ENCODE measurements at places on chromosomes 5 and 9.
A peak's percentile ranks its signal among the peaks of the same experiment; 100 is the strongest.

GRCh38 chr9:79430619-79431018, 141.1 kb upstream of the TLE4 start:
- DNase-seq: no peak

GRCh38 chr9:78236551-78236910, 656 bp downstream of the CEP78 start:
- DNase-seq: no peak

GRCh38 chr5:56202483-56202882, 30.6 kb downstream of the ANKRD55 start:
- DNase-seq: no peak

DNA sequence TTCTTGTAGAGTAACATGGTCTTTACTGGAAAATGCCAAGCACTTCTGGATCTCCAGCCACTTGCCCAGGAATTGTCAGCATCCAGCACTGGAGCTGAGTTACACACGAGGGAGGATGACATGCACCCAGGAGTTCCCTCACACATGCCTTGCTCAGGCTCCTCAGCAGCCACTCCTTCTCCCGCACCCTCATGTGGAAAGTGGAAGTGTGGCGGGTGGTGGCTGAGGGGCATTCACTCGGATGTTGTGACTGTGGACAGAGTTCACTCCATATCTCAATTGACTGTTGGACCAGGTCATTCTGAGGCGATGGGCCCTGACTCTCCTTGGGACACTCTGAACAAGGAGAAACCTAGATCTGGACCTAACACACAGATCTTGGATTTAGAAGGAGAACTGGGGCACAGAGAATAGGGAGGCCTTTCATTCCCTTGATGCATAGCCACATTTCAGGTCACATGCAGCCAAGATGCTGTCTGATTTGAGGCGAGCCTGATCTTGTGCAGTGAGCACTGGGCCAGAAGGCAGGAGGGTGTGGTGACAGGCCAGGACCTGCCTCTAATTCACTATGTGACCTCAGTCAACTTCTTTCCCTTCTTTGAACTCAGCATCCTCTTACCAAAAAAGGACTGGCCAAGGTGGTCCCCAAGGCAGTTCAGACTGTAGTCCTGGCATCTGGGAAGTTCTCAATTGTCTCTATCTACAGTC, 62.1 kb downstream of the CYSTM1 start:
- no peak for DNase-seq

DNA sequence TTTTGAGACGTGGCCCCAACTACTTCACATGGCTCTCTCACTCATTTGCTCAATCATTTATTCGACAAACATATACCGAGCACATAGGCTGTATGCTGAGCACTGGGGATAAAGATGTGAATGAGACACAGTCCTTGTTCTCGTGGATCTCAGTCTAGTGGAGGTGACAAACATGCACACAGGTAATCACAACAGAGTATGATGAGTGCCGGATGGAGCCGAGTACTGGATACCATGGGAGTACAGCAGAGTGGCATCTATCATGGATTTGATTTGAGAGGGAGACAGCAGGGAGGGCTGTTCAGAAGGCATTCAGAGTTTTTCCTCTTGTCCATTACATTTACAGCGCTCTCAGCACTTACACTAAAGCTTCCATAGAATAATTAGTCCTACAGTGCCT, 259.8 kb downstream of the SLIT3 start:
- DNase-seq: no peak

- no peak for DNase-seq
Observed at GRCh38 chr9:4021621-4022213, 278.2 kb downstream of the GLIS3 start.

GRCh38 chr9:136051837-136052471, 43.1 kb downstream of the NACC2 start:
- DNase-seq: peak; percentile 79

DNA sequence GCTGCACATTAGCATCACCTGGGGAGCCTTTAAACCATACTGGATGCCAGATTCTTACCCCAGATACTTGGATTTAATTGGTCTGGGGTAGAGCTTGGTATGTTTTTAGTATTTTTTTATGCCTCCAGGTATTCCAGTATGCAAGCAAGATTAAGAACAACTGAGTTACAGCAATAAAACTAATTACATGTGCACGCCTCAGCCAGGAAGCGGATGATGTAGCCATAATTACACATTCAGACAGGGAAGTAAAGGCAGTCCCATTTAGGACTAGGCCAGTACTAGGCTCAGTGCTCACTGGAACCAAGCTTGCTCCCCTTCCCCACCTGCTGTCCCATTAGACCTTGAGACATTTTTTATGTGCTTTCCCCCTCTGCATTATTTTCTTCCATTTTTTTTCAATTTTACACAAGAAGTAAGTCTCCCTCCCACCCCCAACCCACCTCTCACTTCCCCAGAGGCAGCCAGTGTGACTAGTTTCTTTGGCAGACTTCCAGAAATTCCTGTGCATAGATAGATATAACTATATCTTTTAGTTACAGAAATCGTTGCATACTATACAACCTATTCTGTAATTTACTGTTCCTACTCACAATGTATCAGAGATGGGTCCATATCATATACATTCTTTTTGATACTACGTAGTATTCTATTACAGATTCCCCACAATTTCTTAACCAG, 7.1 kb upstream of the GNAQ start:
- DNase-seq: no peak

DNA sequence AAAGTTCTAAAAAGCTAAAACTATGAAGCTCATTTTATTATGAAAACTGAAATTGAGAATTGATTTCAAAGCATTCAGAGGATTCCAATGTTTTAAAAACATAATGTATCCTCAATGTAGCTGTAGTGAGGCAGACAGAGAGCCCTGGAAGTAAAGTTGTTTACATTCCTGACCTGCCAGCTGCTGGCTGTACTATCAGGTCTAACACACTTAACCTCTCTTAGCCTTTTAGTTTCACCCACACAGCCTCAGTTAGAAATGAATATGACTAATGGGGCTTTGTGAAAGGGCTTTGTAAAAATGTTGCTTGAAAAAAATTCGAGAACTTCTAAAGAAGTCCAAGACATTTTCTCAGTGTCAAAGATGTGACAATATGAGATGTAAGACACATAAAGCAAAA, 122.6 kb downstream of the FBXL17 start:
- DNase-seq: no peak

- DNase-seq: no peak
Observed at GRCh38 chr5:111748304-111748763, 8.7 kb downstream of the NREP start.

- DNase-seq: peak; percentile 49
Observed at GRCh38 chr5:179906795-179907555, 722 bp downstream of the TBC1D9B start.

GRCh38 chr9:89448821-89449220, 49.1 kb downstream of the SEMA4D start:
- DNase-seq: no peak

DNA sequence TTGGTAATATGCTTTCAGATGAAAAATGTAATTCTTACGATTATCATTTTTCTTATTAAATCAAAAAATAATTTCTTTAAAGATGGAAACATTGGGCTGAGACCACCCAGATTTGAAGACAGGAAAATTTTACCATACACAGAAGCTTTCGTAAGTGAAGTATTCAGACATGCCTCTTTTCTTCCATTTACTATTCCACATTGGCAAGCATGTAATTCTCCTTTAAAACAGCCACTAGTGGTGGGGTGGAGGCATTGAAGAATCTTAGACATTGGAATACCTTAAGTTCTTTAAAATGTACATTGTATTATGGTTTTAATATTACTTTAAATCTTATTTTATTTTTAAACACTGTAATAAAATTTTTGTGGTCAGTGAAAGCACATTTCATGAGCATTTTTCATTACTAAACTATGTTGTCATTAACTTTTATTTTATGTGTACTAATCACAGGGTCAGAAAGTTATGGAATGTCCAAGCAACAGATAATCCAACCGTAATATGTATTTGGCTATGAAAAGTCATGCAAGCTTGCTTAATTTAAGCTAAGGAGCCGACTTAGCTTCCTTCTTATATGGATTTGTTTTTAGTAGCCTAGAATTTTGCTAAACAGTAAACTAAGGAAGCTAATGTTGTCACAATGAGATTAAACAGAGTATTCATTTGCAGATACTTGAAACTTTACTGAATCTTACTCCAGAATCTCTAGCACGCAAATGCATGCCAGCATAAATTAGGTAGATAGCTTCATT, 97.4 kb upstream of the ALDH1A1 start:
- DNase-seq: no peak

GRCh38 chr9:112311497-112311896, 21.9 kb downstream of the PTBP3 start:
- DNase-seq: no peak

DNA sequence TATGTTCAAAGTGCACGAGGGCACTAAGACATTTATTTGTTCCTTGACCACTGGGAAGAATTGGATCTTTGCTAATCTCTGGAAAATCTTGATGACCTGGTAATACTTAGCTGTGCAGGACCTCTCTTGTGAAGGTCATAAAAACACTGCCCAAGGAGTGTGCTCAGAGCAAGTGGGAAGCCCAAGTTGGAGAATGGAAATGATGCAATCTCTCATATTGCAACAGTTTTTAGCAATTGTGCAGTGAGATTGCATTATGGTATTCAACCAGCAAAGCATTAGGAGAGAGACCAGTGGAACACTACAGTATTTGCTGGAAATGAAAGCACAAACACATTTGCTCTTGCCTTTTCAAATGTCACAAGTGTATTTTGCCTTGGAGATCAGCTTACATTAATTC, 34.5 kb downstream of the TXNDC8 start:
- peak; percentile 77 for DNase-seq

DNA sequence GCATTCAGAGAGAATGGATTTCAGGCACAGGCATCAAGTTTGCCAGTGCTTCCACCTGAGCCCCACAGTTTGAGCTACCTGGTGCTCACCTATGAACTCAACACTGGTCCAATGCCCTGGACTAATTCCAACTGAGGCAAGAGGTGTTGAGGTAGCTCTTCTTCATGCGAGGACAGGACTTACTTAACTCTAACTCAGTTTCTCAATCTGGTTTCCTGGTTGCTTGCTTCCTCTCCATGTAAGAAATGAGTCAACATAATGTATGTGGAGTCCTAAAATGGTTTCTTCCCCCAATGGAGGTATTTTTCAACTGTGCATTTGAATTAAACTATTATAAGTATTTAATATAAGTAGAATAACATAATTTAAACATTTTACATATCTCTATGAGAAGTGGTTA, 523.6 kb upstream of the DAB2 start:
- DNase-seq: no peak

DNA sequence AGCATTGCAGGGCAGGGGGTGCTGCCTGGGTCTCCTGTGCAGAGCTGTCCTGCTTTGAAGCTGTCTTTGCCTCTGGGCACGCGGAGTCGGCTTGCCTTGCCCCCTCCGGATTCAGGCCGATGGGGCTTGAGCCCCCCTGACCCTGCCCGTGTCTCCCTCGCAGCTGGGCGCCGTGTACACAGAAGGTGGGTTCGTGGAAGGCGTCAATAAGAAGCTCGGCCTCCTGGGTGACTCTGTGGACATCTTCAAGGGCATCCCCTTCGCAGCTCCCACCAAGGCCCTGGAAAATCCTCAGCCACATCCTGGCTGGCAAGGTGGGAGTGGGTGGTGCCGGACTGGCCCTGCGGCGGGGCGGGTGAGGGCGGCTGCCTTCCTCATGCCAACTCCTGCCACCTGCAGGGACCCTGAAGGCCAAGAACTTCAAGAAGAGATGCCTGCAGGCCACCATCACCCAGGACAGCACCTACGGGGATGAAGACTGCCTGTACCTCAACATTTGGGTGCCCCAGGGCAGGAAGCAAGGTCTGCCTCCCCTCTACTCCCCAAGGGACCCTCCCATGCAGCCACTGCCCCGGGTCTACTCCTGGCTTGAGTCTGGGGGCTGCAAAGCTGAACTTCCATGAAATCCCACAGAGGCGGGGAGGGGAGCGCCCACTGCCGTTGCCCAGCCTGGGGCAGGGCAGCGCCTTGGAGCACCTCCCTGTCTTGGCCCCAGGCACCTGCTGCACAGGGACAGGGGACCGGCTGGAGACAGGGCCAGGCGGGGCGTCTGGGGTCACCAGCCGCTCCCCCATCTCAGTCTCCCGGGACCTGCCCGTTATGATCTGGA, 2.7 kb downstream of the CEL start:
- no peak for DNase-seq

- no peak for DNase-seq
Observed at GRCh38 chr5:151405334-151406160, 41.9 kb upstream of the SLC36A1 start.

DNA sequence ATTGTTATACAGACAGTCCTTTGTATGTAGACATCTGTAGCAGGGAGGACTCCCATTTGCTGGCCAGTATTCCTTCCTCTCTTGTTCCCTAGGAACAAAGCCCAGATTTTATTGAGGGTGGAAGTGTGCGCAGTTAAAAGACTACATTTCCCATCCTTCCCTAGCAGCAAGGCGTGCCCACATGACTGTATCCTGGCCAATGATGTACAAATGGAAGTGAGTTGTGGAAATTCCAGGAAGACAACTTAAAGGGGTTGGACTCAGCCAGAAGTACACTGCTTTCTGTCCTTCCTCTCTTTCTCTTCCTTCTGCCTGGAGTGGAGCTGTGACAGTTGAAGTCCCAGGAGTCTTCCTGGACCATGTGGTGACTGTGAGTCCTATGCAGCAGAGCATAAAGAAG, 89.0 kb downstream of the HRH2 start:
- no peak for DNase-seq

GRCh38 chr5:156383510-156384265, 56.7 kb downstream of the SGCD start:
- no peak for DNase-seq

GRCh38 chr5:92144824-92145223, 761.7 kb upstream of the ARRDC3 start:
- no peak for DNase-seq

GRCh38 chr5:135051399-135051798, 17.4 kb upstream of the PITX1 start:
- peak; percentile 17 for DNase-seq

DNA sequence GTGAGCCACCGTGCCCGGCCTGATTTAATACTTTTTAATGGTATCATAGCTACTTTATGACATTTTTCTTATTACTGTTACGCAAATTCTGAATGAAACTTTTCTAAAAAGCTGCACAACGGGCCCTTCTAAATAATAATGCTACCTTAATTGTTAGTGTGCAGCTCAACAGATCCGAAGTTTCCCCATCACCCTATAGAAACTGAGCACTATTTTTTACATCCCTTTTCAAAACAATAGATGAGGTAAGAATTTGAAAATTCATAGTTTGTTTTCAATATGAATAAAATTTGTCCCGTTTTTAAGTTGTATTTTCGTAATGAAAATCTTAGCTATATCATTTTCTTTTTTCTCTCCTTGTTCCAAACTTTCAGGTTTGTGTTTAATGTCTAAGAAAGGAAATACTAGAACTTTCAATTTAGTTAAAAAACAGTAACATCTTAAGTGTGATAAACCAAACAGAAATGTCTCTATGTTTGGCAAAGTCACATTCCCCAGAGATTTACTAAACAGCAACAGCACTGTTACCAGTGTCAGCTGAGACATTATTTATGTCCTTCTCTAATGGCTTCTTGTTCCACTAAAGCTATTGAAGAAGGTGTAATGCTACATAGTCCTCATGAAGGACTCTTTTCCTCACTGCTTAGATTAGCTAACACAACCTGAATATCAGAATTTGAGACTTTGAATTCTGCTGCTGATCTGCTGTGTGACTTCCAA, 22.9 kb downstream of the KIF2A start:
- no peak for DNase-seq

Measured in NB4 (cell line).